ENCODE measurements at places on chromosomes 12 and 14.

DNA sequence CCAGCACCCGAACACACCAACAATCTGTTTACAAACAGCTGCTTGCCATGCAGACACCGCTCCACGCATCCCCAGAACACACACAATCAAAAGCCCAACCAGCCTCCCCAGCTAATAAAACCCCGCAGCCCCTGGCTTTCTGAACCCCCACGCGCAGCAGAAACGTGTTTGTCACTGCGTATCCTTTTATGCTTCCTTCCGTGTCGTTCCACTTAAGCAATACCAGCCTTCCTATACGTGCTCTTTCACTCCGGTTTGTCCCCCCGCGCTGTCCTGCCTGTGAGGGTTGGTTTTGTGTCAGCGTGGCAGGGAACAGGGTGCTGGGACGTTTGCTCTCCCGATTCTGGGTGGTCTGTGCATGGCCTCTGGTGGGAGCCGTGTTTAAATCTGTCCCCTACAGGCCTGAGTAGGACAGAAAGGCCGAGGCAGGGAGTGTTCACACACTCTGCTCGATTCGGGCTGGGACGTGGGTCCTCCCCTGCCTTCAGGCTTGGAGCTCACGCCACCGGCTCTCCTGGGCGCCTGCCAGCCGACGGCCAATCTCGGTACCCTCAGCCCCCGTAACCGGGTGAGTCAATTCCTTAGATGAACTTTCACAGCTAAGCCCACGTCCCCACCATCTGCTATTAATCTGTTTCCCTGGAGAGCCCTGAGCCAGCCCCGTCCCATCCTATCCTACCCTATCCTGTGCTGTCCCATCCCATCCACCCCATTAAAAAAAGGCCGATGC, 60.0 kb downstream of the NOC4L start:
- no peak for DNase-seq

DNA sequence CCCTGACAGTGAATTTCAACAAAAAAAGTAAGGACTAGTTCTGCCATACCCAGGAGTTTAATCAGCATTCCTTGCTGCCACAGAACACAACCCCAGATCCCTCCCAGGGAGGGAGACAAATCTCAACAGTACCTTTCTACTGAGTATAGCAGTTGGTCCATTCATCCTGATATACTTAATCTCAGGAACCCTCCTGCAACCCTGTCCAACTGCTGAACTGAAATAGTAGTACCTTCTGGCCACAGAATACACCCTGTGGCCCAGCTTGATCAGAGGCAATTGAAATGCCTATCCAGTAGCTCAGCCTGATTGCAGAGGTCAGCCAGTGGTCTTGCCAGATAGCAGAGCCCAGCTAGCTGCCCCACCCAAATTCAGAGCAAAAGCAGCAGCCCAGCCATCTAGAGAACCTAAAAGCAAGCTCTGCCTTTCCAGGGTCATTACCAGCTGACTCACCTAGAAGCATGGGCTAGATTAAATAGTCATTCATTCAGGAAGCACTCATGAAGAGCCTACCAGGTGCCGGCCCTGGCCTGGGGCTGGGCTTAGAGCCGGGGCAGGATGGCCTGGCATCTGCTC, 40.0 kb upstream of the RHOJ start:
- DNase-seq = no peak

DNA sequence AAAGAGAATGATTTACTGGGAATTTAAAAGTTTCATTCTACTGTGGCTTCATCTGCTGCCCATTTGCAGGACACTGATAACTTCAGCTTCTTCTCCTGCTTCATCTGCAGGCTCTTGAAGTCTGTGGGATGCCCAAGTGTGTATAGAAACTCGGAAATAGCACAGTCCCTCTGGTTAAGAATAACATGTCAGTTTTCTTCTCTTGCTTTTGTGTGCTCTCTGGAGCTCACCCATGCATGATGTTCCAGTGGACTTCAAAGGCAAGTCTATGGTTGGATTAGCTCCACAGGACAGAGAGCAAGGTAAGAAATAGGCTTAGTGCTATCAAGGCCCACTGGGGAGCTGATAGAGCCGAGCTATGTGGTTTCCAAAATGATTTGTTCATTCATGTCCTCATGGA, 13.7 kb downstream of the RMST start:
- no peak for DNase-seq

DNA sequence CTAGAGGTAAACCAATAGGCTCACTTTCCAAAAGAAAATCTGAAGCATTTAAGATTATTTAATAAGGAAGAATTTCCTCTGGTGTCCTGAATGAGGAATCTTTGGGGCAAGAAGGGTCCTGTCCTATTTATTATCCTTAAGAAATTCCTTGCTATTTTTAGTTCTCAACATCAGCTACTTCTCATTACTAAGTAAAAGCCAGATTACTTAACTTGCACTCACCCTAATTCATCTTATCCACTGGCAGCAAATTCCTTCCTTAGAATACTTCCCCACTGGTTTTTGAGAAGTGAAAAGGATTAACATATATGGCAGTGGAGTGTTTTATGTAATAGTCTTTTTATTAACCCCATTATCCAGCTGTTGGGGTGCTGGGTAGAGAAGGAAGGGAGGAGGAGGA, 767.7 kb downstream of the DIO2 start:
- DNase-seq = no peak

DNA sequence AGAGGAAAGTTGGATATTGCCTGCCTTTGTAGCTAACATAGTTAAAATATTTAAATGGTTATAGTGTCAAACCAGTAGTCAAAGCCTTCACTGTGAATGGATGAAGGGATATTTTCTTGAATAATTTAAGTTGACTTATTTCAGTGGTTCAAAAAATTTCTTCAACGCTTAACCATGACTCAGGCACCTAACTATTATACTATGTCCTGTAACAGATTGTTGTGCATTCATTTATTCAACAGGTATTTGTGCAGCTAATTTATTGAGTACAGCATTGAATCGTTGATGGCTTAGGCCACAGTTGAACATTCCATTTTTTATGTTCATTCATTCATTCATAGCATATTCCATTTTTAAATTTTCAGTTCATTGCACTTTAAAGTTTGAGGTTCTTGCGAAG, 9.2 kb downstream of the HIF1A start:
- DNase-seq = no peak

DNA sequence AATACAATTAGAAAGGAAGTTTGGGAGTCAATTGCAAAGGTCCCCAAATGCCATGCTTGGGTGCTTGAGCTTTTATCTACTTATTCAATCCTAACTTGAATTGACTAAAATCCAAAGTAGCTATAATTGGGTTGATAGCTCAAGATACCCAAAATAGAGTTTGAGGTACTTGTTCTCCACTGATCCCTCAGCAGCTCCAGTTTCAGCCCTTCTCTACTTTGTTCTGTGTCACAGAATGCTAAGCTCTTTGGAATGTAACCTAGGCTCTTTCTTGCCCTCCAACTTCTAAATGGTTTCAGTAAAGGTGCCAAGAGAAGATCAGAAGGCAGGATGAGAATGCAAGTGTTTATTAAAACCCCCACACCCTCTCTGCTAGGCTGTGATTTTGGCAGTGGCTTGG, 251.4 kb upstream of the CLEC14A start:
- no peak for DNase-seq

DNA sequence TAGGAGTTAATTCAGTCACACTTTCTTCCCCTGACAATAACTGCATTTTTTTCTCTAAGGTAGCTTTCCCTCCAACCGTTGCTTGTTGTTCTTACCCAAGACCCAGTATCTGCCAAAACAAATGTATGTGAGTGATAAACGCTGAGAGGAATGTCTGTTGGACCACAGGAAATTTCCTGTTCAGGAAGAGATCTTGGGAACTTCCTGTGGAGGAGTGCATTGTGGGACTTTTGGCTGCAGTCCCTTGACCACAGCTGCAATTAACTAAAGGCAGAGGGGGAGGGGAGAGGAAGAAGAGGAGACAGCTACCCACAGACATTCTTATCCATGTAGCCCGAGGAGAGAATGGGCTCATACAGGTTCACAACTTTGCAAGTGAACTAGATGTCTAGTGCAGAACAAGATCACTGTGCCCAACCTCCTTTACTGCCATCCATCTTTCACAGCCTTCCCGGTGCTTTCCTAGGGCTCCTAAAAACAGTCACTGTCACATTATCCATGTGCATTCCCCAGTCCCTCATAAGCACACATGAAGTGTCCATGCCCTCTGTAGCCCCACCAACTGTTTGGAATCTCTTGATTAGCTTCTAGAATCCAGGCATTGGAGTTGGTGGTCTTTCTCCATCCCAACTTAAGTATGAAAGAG, 149.5 kb downstream of the ETV6 start:
- peak; percentile 95 for DNase-seq

DNA sequence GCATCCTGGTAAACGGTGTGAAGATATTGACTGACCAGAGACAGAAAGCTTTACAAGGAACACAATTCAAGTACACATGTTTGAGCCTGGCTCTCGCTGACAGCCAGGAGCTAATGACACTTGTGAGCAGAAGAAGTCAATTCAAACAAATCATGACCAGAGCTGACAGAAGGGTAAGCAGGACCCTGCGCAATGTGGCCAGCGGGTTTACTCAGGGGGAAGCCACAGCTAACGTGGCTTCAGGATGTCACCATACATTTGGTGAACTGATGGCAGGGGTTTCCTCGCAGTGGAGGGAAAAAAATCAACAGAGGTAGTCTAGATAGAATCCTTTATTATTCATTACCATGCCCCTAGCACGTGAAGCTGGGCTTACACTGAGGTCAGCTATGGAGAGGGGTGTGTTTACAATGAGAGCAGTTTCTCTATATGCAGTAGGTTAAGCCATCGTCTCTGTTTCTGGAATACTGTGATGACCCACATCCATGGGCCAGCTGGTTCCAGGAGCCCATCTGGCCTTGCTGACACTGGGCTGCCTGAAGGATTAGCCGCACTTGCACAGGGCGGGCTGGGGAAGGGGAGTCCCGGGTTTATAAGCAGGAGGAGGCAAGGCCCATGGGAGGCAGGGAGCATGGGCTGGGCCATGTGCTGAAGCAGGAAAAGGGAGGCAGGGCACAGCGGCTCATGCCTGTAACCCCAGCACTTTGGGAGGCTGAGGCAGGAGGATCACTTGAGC, 198.2 kb upstream of the PRMT8 start:
- no peak for DNase-seq

- no peak for DNase-seq
These were observed 25.0 kb upstream of the DHRS7 start for GRCh38 chr14:60189923-60190840.

DNA sequence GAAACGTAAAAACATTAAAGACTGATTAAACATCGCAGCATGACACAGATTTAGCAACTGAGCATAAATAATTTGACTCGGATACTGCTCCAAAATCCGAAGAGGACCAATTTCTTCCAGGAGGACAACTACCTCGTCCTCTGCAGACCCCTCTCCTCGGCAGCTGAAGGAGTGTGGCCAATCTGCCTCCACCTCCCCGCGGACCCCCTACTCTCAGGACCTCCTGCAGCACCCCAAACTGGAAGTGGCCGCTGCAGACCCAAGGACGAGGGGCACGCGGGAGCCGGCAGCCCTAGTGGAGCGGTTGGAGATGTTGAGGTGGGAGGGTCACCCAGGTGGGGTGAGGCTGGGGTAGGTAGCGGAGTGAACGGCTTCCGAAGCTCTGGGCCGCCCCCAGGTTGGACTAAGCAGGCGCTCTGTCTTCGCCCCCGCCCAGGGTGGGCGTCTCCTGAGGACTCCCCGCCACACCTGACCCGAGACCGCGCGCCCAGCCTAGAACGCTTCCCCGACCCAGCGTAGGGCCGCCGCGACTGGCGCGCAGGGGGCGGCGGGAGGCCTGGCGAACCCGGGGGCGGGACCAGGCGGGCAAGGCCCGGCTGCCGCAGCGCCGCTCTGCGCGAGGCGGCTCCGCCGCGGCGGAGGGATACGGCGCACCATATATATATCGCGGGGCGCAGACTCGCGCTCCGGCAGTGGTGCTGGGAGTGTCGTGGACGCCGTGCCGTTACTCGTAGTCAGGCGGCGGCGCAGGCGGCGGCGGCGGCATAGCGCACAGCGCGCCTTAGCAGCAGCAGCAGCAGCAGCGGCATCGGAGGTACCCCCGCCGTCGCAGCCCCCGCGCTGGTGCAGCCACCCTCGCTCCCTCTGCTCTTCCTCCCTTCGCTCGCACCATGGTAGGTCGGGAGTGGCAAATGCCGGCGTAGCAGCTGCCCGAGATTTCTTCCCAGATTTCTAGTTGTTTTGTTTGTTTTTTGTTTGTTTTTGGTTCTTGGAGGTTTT, at the start of gene CALM1:
CALM1 (plus strand) TSS at position 689 of the 999 bp plus-strand sequence; CDS start at position 891, 202 bp downstream.
- DNase-seq = peak; percentile 91
